ENCODE measurements at places on chromosomes 3 and 15.

GRCh38 chr3:53193466-53194209 lies 32.6 kb downstream of the PRKCD start:
- DNase-seq, result no peak

- no peak for DNase-seq
Measured at GRCh38 chr3:42101048-42101447, 9.9 kb downstream of the TRAK1 start.

DNA sequence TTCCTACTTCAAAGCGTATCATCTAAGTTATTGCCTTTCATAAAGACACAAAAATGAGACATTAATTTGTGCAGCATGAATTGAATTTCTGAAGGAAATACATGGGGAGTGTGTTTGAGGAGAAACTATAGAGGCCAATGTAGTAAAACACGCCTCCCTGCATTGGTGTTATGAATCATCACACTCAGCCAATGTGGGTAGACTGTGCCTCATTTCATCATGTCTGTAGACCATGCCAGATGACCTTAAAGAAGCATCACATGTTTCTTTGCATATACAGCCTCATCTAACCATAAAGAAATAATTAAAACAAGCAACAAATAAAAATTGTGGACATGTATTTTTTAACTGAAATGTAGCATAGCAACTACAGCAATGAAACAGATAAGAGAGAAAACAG lies 486.0 kb upstream of the ADAMTS9 start:
- no peak for DNase-seq

DNA sequence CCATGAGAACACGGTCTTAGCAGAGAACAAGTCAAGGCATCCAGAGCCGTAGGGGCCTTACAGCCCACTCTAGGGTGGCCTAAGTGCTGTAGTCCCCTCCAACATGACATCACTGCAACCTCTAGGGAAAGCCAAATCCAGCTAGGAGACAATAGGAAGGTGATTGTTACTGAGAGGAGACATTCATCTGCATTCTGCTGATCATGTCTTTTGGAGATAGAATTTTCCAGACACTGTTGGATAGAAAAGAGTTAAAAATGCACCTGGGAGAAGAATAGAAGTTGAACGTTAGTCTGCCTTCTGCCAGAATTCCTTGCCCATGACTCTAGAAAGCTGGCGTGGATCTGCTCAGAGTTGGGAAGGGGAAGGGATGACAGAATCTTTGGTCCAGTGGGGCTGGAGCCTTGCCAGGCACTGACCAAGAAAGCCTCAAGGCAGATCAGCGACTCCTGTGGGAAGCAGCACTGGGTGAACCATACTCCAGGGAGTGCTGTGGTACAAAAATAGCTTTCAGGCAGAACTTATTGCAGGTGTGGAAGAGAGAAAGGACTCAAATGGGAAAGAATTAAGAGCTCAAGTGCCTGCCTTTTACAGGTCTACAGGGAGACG lies 44.8 kb upstream of the RAF1 start:
- no peak for DNase-seq

GRCh38 chr15:101368861-101369642 lies 74.0 kb upstream of the SNRPA1 start:
- no peak for DNase-seq

- no peak for DNase-seq
Measured at GRCh38 chr3:12829404-12829803, 12.0 kb downstream of the RPL32 start.

- no peak for DNase-seq
Measured at GRCh38 chr15:40043927-40044716, 5.1 kb upstream of the SRP14 start.

DNA sequence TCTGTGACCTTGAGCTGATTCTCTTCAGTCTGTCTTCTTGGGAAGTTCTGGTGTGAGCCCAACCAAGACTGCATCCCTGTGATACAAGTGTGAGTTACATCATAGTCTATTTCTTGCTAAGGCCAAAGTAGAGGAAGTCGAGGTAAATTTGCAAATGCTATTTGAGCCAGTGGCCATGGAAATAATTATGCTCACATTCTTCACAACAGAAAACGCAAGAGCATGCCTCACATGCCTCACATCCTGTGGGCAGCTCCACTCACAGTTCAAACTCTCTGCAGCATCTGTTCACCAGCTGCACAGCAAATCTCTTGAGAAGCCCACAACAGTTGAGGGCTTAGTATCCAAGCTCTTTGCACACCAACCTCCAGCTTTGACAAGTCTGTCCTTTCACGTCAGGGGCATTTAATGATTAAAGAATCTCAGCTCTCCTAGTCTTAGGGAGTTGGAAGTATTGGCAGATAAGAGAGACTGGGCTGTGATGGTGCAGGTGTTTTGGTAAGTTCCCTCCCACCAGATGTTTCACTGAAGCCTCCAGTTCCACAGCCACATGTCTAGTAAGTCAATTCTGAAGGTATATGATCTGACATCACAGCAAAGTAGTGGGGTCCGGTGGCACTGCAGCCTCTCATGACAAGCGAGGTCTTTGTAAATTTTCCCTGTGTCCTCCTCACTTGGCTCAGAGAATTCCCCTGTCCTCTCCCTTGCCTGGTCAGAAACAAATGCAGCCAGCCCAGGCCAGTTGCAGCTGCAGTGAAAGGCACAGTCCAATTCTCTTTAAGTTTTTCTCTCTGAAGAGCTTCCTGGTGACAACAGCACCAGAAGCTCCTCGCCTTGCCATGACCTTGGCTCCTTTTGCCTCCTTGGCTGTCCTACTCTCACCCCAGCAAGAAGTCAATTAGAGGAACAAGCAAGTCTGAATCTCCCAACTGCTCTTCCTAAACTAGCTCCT lies 166.1 kb downstream of the SSR3 start:
- DNase-seq, result no peak

DNA sequence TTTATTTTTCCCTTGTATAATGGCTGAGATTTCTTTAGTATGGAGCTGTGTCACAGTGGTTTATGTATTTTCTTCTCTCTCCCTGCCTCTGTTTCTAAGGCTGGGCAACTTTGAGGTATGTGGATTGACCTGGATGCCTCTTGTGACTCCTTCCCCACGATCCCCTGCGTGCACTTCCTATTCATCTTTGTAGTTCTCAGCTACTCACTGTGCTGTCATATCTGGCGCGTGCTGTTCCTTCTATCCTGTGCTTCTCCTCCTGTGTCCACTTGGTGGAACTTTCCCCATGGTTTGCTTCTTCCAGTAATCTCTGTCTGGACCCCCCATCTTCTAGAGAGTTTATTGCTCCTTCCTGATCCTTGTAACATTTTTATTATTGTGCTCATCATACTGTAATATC lies 97.3 kb downstream of the AKAP13 start:
- DNase-seq, result no peak

GRCh38 chr15:79863886-79864285 lies 32.9 kb downstream of the MTHFS start:
- no peak for DNase-seq

- no peak for DNase-seq
Measured at GRCh38 chr15:66941108-66941711, 124.2 kb upstream of the SMAD3 start.

GRCh38 chr3:59326246-59327024 lies 276.6 kb upstream of the CFAP20DC start:
- no peak for DNase-seq

- DNase-seq, result no peak
Measured at GRCh38 chr15:64877435-64877834, 34.3 kb upstream of the ANKDD1A start.

DNA sequence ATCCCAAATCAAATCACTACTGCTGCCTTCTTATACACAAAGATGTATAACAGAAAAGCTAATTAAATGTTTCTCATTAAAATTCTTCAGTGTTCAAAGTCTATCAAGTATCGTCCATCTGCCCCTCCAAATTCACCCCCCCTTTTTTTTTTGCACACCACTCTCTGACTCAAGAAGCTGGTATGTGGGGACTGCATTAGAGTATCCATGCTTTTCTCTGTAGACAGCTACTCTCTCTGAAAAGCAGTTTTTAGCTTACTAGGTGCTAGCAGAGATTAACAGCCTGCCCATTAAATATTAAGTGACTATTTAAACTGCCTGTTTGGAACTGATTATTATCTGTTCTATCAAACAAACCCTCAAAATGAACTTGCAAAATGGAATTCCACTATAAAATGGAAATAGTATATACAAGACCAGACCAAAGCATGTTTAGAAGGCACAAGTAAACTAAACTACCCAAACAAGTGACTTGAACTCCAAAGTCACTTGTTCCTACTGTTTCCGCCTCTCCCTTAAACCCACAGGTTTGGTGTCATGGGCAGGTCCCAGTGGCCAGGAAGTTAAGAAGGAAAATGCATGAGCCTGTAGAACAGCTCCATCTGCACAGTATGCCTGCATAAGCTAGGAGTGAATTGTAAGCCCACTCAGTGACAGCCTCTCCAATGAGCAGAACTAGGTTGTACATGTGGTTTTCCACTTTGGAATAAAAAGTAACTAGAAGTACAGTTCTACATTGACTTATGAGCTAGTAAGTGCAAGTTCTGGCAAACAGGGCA lies 32.5 kb downstream of the GBE1 start:
- no peak for DNase-seq

DNA sequence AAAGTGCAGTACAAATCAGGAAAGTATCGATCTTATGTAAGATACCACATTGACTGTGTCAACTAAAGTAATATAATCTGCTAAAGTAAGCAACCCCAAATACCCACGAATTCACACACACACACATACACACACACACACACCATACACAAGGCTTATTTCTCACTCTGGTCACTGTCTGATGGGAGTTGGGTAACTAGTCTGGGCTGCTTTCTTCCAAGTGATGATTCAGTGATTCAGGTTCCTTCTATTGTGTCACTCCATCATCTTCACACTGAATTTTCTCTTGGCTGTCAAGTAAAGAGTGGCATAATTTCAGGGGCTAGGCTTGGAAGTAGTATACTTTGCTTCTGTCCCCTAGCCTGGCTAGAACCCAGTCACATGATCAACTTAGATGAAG lies 104.8 kb upstream of the CCDC54 start:
- DNase-seq, result no peak

GRCh38 chr3:125128861-125129501 lies 73.2 kb upstream of the HEG1 start:
- no peak for DNase-seq

DNA sequence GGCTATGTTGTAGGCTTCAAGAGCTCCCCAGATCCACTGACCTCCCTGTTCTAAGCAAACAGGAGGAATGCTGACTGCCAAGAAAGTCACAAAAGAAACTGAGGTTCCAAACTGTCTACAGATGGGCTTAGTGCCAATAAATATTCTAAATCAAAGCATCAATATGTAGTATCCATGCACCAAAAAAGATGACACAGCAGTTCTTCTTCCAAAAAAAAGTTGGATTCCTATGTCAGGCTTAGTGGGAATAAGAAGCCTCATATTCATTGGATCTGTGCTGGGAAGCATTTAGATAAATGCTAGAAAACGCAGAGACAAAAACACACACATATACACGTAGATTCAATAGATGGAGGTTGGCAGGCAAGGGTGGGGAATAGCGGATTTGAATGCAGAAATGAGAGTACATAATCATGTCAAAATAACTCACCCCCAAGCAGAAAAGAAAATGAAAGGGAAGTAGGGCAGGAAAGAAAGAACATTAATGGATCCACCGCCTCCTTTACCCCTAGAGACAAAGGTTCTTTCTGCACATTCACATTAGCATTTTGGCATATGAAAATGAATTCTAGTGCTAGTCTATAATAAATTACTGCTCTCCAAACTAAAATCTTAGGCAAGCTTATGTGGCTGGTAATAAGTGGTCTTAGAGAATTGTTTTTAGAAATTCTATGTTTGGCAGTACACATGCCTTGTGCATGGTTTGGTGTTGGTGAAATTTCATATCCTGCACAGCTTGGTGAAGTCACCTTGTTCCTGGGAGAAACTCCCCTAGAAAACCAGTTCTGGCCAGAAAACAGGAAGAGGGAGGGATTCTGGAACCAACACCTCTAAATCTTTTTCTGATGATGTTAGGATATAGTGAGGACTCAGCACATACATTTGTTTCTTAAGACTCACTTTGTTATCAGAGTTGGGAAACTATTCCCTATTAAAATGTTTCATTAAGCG lies 283.4 kb downstream of the LSAMP start:
- no peak for DNase-seq

DNA sequence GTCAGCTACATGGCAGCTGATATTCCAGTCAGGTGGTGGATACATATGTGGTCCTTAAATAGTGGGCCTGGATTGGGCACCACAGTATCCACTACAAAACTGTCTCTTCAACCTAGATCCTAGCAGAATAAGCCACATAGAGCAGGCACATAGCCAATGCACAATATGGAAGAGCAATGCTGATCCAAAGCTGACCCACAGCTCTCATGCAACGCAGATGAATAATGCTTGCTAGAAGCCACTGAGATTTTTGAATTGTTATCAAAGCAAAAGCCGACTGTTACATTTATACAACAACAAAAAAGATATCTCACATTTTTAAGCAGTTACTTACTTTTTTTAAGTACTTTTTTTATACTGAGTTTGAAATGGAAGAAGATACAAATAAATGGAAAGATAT lies 11.2 kb downstream of the CNTN3 start:
- DNase-seq, result no peak

GRCh38 chr15:35827911-35828310 lies 281.9 kb upstream of the DPH6 start:
- DNase-seq, result no peak

DNA sequence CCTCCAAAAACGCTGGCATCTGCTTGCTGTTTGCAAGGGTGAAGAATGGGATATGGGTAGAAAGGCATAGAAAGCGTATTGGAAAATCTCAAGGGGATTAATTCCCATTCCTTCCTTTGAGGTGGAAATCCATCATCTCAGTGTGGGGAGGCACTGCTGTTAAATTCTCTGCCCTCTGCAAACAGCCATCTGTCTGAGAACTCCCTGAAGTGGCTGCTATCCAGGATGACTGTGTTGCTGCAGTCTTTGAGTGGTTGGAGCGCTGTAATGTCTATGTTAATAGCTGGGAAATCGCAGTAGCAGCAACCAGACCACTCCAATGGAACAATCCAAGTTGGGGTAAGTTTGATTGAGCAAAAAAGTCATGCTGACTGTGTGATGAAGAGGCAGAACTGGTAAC lies 625.9 kb downstream of the NLGN1 start:
- DNase-seq, result no peak

DNA sequence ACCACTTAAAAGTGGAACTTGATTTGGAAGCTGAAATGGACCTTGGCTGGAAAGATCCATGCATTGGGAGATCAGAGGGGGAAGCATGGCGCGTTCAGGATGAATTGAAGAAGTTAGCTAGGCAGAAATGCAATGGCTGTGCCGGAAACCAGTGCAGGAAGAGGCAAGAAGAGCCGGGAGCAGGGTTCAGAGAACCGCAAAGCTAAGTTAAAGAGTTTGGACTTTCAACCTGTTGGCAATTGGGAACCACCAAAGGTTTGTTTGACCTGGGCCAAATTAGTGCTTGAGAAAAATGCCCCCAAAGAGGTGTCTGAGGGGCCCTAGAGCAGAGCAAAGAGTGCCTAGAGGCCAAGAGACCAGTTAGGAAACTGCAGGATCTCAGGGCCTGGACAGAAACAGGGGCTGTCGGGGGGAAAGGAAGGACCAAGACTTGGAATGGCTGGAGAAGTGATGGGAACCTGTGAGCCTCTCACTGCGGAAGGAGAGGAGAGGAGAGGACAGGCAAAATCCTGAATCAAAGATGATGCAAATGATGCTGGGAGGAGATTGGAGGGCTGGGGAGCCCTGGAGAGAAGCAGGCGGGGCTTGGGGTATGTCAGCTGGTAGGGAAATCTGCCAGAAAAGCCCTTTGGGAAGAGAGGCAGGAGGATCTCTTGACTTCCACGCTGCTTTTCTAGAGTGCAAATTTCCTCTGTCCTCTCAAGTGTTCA lies 49.3 kb downstream of the FAM174B start:
- DNase-seq, result no peak
